ENCODE measurements at places on chromosomes 7 and 10.

GRCh38 chr7:98968621-98969020 is 90.3 kb downstream of the TRRAP start:
- DNase-seq = no peak

DNA sequence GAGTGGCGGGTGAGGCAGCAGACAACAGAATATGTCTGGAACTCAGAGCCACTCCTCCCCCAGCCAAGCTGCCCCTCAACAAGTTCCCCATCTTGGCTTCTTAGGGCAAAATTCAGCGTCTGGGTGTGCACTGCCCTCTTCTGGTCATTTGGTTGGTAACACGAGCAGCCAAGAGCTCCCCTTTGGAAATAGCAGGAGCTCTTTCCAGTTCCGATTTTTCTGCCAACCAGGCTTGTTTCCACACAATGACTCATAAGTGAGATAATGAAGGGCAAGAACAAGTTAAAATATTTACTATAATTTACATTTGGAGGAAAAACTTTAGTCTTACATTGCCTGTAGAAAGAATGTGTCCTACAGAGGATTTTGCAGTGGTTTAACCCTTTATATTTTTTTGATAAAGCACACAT is 70.5 kb downstream of the ADCYAP1R1 start:
- peak; percentile 63 for DNase-seq

- DNase-seq = no peak
These were observed 3.4 kb downstream of the HOXA9 start for GRCh38 chr7:27161721-27162560.

DNA sequence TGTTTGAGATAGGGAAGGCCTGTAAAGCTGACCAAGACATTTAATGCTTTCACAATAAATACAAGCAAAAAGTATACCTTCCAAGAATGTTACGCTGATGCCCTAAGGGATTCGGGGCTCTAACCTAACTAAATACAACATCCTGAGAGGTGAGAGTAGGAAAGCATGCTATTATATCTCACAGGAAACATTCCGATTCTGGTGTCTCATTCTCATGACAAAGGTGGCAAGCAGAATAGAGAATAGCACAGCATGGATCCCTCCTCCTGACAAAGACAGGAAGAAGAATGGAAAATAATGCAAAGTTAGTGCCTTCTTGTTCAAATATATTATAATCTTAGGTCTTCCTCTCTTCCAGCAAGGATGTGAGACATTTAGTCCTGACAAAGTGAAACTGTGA is 504.3 kb downstream of the TFEC start:
- DNase-seq = no peak

- no peak for DNase-seq
These were observed 27.7 kb downstream of the ZSCAN25 start for GRCh38 chr7:99644431-99644830.

GRCh38 chr7:129343099-129343700 is 91.0 kb upstream of the STRIP2 start:
- no peak for DNase-seq

DNA sequence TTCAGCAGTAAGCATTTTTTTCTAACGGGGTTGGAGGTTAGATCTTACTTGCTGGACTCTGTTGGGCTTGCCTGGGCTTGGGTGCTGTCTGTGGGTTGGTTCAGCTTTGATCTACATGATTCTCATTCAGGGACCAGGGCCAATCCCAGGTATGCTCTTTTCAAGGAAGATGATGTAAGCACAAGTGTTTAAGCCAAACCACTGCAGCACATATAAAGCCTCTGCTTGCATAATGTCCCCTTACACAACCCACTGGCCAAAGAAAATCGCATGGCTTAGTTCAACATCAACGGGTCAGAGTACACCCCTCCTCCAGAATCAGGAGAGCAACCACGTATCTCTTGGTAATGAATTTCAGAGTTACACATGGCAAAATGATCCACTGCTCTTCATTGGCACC is 83.9 kb downstream of the DNAJB9 start:
- DNase-seq = no peak

DNA sequence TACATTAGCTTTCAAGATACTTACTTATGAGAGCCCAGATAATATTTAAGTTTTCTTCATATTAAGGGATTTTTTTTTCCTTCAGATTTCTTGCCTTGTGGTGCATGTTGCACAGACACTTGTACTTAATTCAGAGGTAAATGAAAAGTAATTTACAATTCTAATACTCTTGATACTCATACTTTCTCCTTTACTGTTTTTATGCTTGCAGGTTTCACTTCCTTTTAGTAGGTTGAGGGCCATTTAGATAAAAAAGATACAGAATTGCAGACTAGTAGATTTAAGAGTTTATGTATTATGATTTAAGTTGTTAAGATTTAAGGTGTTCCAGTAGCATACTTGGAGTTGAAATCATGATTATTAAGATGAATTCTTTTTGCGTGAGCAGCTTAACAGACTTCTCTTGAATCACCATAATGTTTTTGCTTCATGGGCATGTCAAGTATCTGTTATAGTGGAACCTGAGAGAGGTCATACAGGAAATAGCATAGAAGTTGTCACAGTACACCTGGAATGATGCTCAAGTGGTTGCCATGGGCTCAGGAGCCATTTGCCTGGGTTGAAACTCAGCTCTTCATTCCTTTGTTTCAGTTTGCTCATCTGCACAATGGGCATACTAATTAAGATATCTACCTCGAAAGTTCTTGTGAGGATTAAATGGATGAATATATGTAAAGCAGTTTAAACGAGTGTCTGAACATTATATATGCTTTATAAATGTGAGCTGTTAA is 174.8 kb upstream of the PRPS1L1 start:
- no peak for DNase-seq

- no peak for DNase-seq
These were observed 325.7 kb downstream of the GATA3 start for GRCh38 chr10:8379906-8380832.

GRCh38 chr10:108112218-108112617 is 947.7 kb upstream of the SORCS1 start:
- DNase-seq = no peak

DNA sequence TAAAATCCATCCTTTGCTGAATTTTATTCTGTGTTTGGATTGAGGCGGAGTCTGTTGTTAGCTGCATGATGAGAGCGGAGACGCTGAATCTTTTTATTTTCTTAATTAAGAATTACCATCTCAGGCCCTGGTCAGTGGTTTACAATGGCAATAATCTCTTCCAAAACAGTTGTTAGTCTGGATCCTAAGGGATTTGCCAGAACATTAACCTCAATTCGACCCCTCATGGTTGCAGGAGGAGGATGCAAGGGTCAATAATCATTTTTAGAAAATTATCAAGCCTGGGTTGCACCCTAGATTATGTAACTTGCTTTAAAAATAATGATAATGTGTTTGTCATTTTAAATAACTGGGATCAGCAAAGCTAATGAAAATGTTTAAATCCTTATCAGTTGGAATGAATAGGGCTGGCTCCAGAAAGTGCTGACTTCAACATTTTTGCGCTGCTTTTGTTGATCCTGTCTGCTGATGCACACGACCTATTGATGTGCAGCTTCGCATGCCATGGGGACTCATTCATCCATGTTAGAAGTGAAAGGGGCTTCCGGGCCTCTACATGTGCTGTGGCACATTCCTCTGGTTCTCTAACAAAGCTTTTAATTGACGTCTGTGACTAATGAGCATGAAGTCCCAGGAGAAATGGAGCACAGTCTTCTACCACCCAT is 80.7 kb upstream of the KIAA1217 start:
- DNase-seq = no peak

GRCh38 chr7:127417346-127417745 is 24.8 kb upstream of the ZNF800 start:
- DNase-seq = no peak

GRCh38 chr10:116800286-116800929 is 48.9 kb upstream of the ENO4 start:
- no peak for DNase-seq

DNA sequence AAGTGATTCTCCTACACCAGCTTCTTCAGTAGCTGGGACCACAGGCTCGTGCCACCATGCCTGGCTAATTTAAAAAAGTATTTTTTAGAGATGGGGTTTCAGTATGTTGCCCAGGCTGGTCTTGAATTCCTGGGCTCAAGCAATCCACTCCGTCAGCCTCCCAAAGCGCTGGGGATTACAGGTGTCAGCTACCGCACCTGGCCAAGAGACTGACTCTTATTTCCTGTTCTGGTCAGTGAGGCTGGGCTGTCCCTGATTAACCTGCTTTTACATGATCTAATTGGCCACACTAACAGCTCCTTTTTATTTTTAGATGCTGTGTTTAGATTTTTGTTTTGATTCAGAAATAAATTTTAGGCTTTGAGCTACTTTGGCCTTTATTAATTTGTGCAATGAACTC is 203.9 kb downstream of the NXPH1 start:
- DNase-seq = no peak

GRCh38 chr7:136555933-136556332 is 312.5 kb upstream of the CHRM2 start:
- DNase-seq = no peak

DNA sequence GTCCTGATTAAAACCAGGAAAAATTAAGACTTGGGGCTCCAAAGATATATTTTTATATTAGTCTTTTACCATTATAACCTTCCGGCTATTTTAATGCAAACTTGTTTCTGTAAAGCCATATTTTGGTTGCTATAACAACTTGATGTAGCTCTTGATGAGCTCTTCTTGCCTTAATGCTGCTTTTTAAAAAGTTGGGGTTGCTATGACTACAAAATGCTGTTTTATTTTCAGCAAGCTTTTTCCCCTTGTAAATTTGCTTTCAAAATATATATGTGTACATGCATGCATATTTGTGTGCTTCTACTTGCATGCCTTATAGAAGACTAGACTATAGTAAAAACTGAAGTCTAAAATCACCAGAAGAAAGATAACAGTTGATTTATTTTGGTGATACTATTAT is 99.7 kb downstream of the CSTF2T start:
- no peak for DNase-seq

GRCh38 chr7:157194948-157195347 is 56.2 kb downstream of the UBE3C start:
- DNase-seq = no peak

DNA sequence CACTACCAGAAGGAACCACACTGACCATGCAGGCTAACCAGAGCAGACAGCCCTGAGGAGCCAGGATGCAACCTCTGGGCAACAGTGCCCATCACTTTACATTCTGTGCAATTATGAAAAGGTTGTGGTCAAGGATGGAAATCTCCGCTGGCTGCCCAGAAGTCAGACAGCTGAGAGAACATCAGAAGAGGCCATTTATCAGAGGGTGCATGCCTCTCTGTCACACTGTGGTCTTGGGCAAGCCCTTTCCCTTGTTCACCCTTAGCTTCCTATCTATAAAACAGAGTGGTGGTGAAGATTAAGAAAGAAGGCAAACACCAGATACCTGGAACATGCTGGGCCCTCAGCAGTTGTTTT is 120.7 kb upstream of the GDF10 start:
- DNase-seq = no peak

GRCh38 chr7:24436131-24436920 is 136.9 kb upstream of the PALS2 start:
- DNase-seq = no peak

DNA sequence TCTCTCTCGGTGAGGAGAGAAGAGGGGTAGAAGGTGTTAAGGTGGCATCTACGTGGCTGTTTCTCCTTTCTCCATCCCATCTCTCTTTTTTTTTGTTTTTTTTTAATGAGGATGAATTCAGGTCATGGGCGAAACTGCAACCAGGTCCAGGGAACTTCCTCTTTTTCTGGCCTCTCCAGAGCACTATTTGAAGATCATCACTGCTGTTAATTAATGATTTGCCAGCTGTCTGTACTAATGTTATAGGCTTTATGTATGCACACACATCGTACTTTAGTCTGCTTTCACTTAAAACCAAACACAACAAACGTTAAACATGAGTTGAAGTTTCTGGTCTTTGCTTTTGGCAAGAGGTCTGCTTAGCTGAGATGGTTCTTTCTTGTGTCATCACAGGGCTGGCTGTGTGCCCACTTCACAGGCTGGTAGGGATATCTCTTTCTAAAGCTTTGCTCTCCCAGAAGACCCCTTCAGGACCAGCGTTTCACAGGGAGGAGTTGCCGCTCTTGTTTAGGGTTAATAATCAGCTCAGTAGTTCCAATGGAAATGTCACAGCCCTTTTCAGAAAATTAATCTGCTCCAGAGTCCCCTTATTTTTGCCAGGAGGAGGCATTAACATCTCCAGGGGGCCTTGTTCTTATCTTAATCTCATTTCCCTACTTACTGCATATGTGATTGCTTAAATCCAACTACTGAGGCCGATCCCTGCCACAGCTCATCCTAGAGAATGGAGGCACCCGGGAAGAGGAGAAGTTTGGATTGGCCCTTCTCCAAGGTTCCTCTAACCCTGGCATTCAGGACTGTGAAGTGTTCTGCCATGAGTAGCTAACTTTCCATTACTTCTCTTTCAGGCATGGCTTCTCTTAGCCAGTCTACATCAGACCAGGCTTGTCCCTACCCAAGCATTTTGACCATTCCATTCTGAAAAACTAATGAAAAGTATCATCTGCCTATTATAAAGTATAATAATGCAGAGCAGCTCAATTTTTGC is 273.9 kb upstream of the NFE2L3 start:
- DNase-seq = no peak

DNA sequence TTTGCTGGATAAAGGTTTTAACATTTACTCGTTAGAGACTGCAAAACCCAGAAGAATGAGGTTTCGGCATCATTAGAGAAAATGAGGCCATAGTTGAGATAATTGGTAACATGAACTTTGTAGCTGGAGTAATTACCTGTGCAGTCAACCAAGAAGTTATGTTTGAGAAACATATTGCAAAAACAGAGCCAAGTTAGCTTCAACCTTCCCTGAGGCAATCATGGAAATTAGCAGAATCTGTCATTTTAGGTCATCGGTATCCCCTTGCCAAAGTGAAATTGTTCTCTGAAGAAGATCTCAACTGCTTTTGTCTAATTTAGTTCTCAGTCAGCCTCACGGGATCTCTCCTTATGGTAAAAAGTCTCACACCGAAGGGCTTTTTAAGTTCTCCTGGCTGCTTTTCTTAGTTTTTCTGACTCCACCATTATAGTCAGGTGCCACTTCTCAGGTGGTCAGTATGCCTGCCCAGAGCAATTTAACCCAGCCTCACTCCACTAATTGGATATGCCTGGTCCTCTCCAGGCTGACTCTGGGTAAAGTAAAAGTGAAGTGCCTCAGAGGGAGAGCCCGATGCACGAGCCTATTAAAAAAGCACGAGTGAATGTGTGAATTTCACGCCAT is 52.5 kb downstream of the NRCAM start:
- DNase-seq = no peak

- no peak for DNase-seq
These were observed 47.4 kb downstream of the AFAP1L2 start for GRCh38 chr10:114356751-114357514.

- DNase-seq = no peak
These were observed 94.7 kb upstream of the PPP2R2D start for GRCh38 chr10:131806146-131806545.

- DNase-seq = no peak
These were observed 166.0 kb upstream of the TCF7L2 start for GRCh38 chr10:112784022-112784461.

All from fibroblast of skin of left quadriceps (primary cell).